Activated T-cell treated with anti-CD3 and anti-CD28 coated beads, Interleukin-2, amount 50 U/mL, for 72 hours (primary cell): ENCODE measurements at places on chromosomes 7 and 10. TPM values are rescaled to one million over a fixed set of nuclear protein-coding genes. Genes with fewer than 3 reads are reported as not detected.

GRCh38 chr10:132010483-132010882 is 28.8 kb upstream of the BNIP3 start:
- DNase-seq: no peak
- no peak overlapping the region for H3K4me3 ChIP-seq
- H3K27ac ChIP-seq: no peak overlapping the region
- no peaks in the 10 kb centered on the region for H3K36me3 ChIP-seq
- H3K27me3 ChIP-seq: peaks cover 33% of the 10 kb centered on the region

GRCh38 chr10:16865766-16866165 is 48.5 kb upstream of the RSU1 start:
- DNase-seq: no peak
- H3K4me3 ChIP-seq: no peak overlapping the region
- no peaks in the 10 kb centered on the region for H3K36me3 ChIP-seq
- H3K27ac ChIP-seq: no peak overlapping the region

GRCh38 chr10:52688899-52689298 is 83.7 kb downstream of the MBL2 start:
- no peak overlapping the region for H3K27ac ChIP-seq
- H3K4me1 ChIP-seq: no peaks in the 10 kb centered on the region
- H3K27me3 ChIP-seq: no peaks in the 10 kb centered on the region
- no peak for DNase-seq

- no peak overlapping the region for H3K4me3 ChIP-seq
- DNase-seq: no peak
- peaks cover 5% of the 10 kb centered on the region for H3K4me1 ChIP-seq
- H3K27me3 ChIP-seq: no peaks in the 10 kb centered on the region
- peaks cover 15% of the 10 kb centered on the region for H3K36me3 ChIP-seq
These were observed 40.0 kb downstream of the MINPP1 start for GRCh38 chr10:87544721-87545120.

DNA sequence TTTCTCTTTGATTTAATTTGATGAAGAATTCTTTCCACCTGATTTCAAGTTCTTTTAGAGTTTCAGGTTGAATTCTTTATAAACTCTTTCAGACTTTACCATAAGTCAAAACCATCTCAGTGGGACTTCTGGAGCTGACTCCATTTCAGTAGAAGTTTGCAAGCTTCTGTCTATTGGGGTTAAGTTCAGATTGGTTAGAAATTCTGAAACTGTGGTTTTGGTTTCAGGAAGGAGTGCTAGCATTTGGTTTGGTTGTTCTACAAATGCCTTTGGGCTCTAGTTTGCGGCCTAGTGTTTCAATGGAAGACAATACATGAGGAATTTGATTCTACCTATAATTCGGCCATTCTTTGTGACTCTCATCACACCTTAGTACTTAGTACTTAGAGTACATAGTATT is 176.8 kb upstream of the RHOBTB1 start:
- no peak overlapping the region for H3K27ac ChIP-seq
- H3K27me3 ChIP-seq: no peaks in the 10 kb centered on the region
- no peak for DNase-seq
- H3K4me1 ChIP-seq: peaks cover 9% of the 10 kb centered on the region

- no peaks in the 10 kb centered on the region for H3K36me3 ChIP-seq
- H3K4me1 ChIP-seq: no peaks in the 10 kb centered on the region
These were observed 27.9 kb upstream of the MGAM2 start for GRCh38 chr7:142083605-142084004.

GRCh38 chr7:28955718-28956607 is 2.2 kb downstream of the TRIL start:
- peak overlapping the region; percentile 57 for H3K4me3 ChIP-seq
- peak; percentile 50 for DNase-seq
- H3K27me3 ChIP-seq: peaks cover 75% of the 10 kb centered on the region
- peaks cover 5% of the 10 kb centered on the region for H3K4me1 ChIP-seq

DNA sequence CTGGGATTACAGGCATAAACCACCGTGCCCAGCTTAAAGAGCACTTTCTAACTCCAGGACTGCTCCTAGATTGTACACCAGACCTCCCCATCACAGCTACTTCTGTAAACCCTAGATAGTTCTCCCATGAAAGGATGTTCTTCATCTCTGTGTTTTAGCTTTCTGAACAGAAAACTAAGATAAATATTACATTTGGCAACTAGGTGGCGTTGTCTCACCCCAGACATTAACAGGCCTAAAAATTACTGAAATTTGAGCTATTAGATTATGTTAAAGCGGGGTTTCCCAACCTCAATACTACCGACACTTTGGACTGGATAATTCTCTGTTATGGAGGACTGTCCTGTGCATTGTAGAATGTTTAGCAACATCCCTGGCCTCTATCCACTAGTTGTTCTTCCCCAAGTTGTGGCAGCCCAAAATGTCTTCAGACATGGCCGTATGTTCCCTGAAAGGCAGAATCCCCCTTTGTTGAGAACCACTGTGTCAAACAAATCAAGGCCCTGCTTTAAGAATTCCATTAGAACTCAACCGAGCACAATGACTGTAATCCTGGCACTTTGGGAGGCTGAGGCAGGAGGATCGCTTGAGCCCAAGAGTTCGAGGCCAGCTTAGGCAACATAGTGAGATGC is 19.1 kb downstream of the ATOH7 start:
- H3K36me3 ChIP-seq: no peaks in the 10 kb centered on the region
- no peak overlapping the region for H3K27ac ChIP-seq
- no peak for DNase-seq
- H3K27me3 ChIP-seq: no peaks in the 10 kb centered on the region

DNA sequence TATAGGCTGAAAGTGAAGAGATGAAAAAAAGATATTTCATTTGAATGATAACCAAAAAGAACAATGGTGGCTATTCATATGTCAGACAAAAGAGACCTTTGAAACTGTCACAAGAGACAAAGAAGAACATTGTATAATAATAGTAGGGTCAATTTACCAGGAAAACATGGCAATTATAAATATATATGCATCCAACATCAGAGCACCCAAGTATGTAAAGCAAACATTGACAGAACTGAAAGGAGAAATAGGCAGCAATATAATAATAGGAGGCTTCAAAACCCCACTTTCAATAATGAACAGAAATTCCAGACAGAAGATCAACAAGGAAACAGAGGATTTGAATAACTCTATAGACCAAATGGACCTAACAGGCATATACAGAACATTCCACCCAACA is 876.2 kb downstream of the GRID1 start:
- H3K27me3 ChIP-seq: no peaks in the 10 kb centered on the region
- H3K4me3 ChIP-seq: no peak overlapping the region

- no peak for DNase-seq
- peaks cover 45% of the 10 kb centered on the region for H3K4me1 ChIP-seq
- peak overlapping the region; percentile 79 for H3K27ac ChIP-seq
These were observed 101.9 kb upstream of the ARHGAP21 start for GRCh38 chr10:24825551-24825950.

GRCh38 chr10:62816076-62816330 is 163 bp downstream of the EGR2 start:
- H3K36me3 ChIP-seq: peaks cover 31% of the 10 kb centered on the region
- peak overlapping the region; percentile 92 for H3K4me3 ChIP-seq

- H3K4me3 ChIP-seq: no peak overlapping the region
- no peaks in the 10 kb centered on the region for H3K4me1 ChIP-seq
- no peaks in the 10 kb centered on the region for H3K27me3 ChIP-seq
- no peak overlapping the region for H3K27ac ChIP-seq
These were observed 74.8 kb downstream of the FAM185A start for GRCh38 chr7:102823390-102824119.

GRCh38 chr7:144391014-144391413 is 12.5 kb downstream of the NOBOX start:
- H3K27ac ChIP-seq: no peak overlapping the region
- H3K27me3 ChIP-seq: no peaks in the 10 kb centered on the region

DNA sequence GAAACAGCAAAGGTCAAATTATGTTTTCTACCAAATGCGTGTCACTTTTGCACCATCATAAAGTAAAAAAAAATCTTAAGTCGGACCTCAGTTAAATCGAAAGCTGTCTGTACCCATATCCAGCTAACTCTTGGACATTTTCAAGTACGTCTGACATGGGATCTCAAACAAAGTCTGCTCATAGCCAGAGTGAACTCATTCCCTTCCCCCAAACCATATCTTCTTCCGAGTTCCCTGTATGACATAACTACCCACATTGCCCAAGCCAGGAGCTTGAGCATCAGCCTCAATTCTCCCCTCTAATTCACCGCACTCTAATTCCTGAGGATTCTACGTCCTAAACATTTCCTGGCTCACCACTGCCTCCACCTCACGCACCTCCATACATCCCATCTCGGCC is 44.8 kb upstream of the TARP start:
- H3K27me3 ChIP-seq: no peaks in the 10 kb centered on the region
- H3K4me1 ChIP-seq: peaks cover 27% of the 10 kb centered on the region

DNA sequence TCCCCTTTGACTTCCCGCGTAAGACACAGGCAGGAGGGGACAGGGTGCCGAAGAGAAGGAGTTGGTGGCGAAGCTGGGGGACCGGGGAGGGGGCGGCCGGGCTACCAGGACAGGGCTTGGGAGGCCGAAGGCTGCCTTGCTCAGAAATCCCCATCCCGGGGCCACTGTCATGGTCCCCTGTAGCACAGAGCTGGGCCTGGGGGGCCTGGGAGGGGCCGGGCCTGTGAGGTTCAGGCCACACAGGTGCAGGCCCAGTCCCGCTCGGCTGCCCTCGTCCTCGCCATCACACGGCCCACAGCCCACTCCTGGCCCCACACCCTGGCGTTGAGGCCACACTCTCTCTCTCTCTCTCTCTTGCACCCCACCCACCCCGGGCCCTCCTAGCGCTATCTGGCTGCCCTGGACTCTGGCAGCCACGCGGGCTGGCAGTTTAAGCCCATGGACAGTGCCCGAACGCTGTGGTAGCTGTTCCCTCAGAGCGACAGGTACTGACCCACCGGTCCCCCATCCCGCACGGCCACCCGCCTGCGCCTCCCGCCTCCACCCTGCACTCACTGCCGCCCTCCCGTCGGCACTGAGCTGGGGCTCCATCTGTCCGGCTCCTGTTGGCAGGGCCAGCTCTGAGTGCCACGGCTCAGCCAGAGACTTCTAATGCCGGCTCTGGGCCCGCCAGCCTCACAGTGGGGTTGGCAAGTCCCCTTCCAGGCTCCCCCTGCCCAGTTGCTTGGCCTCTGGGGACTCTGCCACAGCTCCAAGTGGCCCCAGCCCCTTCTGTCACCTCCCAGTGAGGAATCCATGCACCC is 28.0 kb downstream of the TTYH3 start:
- no peaks in the 10 kb centered on the region for H3K4me1 ChIP-seq
- DNase-seq: no peak
- no peak overlapping the region for H3K27ac ChIP-seq
- H3K27me3 ChIP-seq: no peaks in the 10 kb centered on the region

DNA sequence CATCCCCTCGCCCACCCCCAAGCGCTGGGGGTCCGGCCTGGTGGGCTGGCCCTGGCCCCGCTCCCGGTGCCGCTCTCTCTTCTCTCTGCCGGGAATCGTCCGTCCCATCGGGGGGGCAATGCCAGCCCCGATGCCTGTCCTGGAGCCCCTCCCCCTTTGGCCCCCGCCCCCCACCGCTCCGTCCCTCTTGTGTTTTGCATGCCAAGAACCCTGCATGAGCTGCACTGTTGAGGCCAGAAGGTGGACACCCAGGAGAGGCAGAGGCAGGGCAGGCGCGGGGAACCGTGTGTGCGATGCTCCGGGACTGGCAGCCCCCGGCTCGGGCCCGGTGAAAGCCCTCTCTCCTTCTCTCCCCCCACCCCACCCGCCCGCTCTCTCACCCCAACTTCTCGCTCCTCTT is 22.1 kb upstream of the HSPB1 start:
- no peak overlapping the region for H3K27ac ChIP-seq
- peaks cover 59% of the 10 kb centered on the region for H3K27me3 ChIP-seq
- H3K36me3 ChIP-seq: no peaks in the 10 kb centered on the region
- H3K4me3 ChIP-seq: no peak overlapping the region

DNA sequence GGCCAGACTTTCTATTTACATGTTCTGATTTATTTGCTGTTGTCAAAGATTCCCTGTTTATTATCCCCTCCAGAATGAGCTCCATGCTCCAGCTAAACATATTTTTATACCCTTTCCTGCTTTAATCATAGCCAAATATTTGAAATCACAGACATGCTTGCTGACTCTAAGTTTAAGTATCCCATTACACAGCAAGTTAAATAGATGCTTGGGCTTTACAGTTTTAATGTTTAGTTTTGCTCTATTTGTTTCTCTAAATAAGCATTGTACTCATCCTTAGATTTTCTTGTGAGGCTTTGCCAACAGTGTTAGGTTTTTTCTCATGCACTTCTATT is 196.8 kb downstream of the TAX1BP1 start:
- no peak overlapping the region for H3K4me3 ChIP-seq
- H3K27me3 ChIP-seq: no peaks in the 10 kb centered on the region
- no peak overlapping the region for H3K27ac ChIP-seq
- DNase-seq: no peak

- H3K36me3 ChIP-seq: peaks cover 27% of the 10 kb centered on the region
- peaks cover 89% of the 10 kb centered on the region for H3K4me1 ChIP-seq
- peak overlapping the region; percentile 97 for H3K27ac ChIP-seq
- no peaks in the 10 kb centered on the region for H3K27me3 ChIP-seq
- no peak overlapping the region for H3K4me3 ChIP-seq
- no peak for DNase-seq
These were observed 8.6 kb downstream of the MCMBP start for GRCh38 chr10:119863951-119864565.

GRCh38 chr7:149866779-149867447 is 6.9 kb upstream of the ATP6V0E2 start:
- H3K36me3 ChIP-seq: no peaks in the 10 kb centered on the region
- H3K4me3 ChIP-seq: peak overlapping the region; percentile 34
- H3K4me1 ChIP-seq: peaks cover 79% of the 10 kb centered on the region
- peak overlapping the region; percentile 76 for H3K27ac ChIP-seq

DNA sequence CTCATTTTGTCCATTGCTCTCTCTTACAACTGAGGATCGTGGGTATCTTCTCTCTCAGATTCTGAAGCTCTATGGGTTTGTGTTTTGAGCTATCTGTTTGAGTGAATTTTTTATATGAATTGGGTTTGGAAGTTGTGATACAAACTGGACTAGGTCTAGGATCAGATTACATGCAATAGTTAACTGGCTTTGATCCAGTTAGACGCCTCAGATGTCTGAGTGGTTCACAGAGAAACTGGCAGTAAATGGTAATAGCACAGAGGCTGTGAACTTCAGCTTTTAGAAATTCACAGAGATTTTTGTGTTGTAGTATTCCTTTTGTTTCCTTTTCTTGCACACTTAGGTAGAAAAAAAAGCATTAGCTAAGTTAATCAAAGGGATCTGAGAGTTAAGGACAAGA is 12.7 kb upstream of the DNMBP start:
- H3K4me1 ChIP-seq: peaks cover 16% of the 10 kb centered on the region
- H3K27me3 ChIP-seq: peaks cover 6% of the 10 kb centered on the region
- H3K36me3 ChIP-seq: no peaks in the 10 kb centered on the region
- no peak overlapping the region for H3K4me3 ChIP-seq

Gene FOXL3
- not detected for total RNA-seq

Gene ZNF33B
- total RNA-seq: 12.1 TPM

Gene PTN
- not detected for total RNA-seq

Gene GJD4
- total RNA-seq: not detected

Gene PIP4K2A
- total RNA-seq: 138 TPM

Gene PKD1L1
- total RNA-seq: 0.10 TPM

Gene ALOX5
- total RNA-seq: 4.0 TPM

Gene ZCWPW1
- total RNA-seq: 5.9 TPM

Gene PRXL2A
- total RNA-seq: 11.0 TPM
